Stimulated activated naive CD4-positive, alpha-beta T cell treated with Interleukin-2 at 50 U/mL for 16 hours (primary cell): ENCODE measurements at places on chromosomes 7 and 10.

GRCh38 chr10:5582736-5583135 is 58.0 kb downstream of the CALML3 start:
- DNase-seq, result no peak

GRCh38 chr10:18830277-18830676 is 171.0 kb downstream of the ARL5B start:
- DNase-seq, result no peak

DNA sequence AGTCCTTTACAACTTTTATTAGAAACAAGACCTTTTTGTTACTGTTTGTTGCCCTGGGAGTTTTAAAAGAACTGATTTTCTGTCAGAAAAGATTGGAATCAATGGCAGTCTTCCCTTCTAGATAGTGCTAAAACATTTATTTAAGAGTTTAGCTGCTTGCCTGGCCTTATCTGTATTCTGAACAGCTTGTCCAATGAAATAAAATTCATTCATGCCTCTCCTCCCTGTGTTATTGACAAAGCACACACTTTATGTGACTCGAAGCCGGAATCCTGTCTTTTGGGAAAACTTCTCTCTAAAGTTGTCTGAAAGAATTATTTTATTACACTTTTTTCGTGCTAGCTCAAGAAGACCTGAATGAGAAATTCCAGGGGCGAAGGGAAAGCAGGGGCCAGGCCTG is 992.5 kb downstream of the TYW1 start:
- DNase-seq, result no peak

GRCh38 chr10:79430936-79431335 is 14.5 kb downstream of the ZCCHC24 start:
- no peak for DNase-seq

DNA sequence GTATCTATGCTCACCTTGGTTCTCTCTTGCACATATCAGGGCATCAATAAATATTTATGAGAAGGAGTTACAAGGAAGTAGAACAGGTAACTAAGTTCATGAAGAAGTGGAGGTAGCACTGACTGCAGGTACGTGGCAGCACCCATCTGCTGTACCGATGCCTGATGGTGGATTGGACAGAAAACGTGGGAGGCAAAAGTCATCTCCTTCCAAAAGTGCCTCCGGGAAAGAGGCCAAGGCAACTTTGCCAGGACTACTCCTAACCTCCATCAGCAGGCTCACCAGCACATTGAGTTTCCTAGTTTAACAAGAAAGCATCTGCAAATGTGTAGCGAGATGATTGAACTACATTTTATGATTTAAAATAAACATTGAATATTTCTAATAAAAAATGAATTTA is 248.8 kb downstream of the ANKRD7 start:
- DNase-seq, result no peak

DNA sequence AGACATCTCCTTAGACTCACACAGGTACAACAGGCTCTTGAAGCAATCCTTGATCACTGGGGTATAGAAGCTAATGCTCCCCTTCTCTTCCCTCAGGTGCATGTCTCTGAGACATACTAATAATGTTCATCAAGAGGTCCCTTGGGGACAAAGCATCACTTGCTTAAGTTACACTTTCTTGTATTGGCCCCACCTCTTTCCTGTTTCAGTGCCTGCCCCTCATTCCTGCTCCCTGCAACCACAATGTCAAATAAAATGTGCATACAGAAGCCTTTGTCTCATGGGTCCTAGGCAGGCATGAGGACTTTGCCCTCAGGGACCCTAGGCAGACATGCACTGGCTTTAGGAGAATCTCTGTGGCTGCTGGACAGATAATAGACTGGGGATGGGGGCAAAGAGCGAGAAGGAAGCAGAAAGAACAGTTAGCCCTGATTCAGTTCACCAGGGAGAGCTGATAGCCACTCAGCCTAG is 175.0 kb upstream of the NPY start:
- DNase-seq, result no peak

GRCh38 chr7:69476416-69476815 is 121.9 kb upstream of the AUTS2 start:
- DNase-seq, result no peak

DNA sequence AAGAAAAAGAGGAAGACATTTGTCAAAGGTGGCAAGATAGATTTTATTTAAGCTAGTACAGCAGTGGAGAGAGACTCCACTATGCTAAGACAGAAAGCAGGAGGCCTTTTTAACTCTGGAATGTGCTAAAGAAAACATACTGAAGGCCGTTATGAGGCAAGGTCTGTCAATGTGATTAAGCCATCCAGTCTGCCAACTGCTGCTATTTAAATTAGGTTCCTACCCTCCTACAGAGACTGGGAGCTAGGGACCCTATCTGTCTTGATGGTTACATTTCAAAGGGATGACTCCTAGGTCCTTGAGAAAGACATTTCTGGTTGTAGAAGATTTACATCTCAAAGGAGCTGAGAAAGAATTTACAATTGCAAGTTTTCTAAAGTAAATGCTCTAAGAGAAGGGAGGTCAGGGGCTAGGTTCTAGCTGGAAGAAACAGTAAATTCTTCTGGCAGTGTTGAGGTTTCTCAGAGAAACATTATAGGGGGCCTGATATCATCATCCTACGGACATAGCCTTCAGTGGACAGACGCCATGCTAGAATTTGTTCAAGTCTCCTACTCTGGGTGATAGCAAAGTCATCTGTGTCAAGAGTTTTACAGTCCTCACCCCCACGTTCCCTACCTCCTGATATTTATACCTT is 211.6 kb downstream of the PHF14 start:
- DNase-seq, result no peak

- DNase-seq, result no peak
Measured at GRCh38 chr10:6850452-6850851, 270.4 kb upstream of the PRKCQ start.

DNA sequence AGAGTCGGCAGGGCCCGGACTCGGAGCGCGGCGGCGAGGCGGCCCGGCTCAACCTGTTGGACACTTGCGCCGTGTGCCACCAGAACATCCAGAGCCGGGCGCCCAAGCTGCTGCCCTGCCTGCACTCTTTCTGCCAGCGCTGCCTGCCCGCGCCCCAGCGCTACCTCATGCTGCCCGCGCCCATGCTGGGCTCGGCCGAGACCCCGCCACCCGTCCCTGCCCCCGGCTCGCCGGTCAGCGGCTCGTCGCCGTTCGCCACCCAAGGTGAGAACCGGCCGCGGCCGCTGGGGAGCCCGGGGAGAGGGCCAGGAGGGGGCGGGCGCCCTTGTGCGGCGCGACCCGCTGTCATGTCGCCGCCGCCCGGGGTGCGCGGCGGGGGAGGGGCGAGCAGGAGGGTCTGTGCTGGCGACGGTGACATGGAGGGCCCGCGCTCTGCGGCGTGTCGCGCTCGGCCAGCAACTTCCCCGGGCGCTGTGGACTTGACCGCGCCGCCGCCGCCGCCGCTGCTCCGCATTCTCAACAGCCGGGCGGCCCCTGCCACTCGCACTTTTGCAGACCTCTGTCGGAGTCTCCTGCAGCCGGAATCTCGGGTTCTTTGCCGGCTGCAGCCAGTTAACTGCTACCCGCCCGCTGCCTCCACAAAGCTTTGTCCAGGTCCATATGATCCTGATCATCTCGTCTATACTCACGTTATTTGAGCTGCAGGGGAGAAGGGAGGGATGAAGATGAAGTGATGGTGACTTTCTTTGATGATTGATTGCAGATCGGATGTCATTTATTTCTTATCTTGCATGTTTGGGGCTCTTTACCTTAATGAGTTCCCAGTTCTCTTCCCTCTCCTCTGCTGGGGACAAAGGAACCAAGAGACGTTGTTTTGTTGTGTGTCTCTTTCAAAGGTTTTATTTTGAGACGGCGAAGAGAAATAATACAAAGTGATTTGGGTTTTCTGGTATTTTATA is 869 bp downstream of the TRIM24 start:
- DNase-seq, result peak; percentile 43

- no peak for DNase-seq
Measured at GRCh38 chr7:94274828-94275227, 119.9 kb upstream of the COL1A2 start.

GRCh38 chr10:110655320-110655719 is 11.2 kb downstream of the RBM20 start:
- no peak for DNase-seq

GRCh38 chr7:98097042-98097645 is 9.5 kb upstream of the LMTK2 start:
- no peak for DNase-seq

GRCh38 chr10:131556897-131557495 is 245.5 kb upstream of the TCERG1L start:
- DNase-seq, result no peak

GRCh38 chr7:47678641-47679380 is 96.9 kb upstream of the TNS3 start:
- DNase-seq, result no peak

- DNase-seq, result no peak
Measured at GRCh38 chr10:111784946-111785465, 398.6 kb downstream of the GPAM start.

DNA sequence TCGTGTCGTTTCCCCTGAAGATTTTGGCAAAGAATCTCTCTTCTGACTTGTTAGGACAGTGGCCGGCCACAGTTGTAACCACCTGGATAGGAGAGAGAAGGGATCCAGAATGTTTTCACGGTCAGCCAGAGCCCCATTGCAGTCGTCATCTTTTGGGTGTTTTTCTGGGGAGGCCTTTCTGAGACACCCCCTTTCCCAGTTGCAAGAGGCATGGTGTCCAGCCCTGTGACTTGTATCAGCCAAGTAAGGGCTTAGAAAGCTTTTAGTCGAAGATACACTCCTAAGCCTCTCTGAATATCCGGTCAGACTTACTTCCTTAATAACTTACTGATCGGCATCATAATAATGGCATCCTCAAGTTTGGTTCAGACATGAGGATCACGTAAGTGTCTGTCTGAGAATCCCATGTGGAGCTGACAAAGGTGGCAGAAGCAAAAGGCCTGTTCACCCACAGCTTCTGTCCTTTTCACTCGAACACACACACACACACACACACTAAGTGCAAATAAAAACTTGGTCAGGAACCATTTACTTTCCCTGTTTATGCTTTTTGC is 435.7 kb upstream of the GALNT17 start:
- no peak for DNase-seq

DNA sequence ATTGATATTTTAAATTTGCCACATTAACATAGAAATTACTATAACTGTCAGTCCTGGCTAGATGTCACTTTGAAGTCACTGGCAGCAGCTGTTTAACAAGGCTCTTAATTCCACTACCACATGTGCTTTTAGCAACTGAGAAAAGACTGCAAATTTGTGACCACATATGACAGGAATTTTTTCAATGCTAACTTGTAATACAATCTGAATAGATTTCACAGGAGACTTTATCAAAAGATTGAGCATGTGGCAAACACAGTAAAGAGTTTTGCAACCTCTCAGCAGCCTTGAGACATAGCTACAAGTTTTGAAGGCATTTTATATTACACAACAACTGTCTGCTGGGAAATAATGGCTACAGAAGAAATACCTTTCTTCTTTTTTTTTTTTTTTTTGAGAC is 73.0 kb downstream of the MICU1 start:
- DNase-seq, result no peak

DNA sequence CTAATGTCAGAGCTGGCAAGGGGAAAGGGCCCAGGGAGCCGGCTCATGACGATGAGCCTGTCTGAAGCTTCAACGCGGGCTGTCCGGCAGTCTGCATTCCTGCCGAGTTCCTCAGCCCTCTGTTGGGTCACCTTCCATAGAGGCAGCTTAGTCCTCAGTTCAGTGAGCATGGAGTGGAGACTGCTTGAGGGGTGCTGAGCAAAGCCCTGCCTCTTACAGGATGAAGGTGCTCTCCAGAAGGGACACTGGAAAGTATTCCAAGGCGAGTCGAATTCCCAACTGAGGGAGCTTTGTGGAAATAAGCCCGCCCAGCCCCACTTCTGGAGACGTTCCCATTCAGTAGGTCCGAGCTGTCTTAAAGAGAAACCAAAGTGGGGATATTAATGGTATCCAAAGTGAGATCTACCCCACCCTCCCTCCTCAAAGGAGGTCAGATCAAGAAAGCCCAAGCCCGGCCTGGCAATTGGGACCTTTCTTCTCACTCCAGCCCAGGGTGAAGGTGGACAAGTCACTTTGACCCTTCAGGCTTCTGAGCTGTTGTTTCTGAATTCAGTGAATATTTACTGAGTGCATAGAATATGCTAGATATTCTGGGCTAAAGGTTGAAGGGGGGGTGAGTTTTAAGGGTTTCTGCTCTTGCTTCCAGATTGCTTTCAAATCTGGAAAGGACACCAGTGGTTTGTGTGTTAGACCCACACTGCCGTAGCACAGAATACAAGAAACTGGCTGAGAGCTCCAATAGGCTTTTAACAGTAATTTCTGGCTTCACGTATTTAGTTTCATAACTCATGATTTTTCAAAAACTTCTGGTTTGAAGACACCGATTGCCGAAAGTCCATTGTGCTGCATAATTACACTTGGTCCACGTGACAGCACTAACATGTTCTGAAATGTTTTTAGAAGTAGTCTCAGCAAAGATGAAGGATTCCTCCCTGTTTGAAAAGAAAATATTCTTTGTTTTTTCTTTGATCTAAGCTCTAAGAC is 3.5 kb downstream of the EGFR start:
- no peak for DNase-seq

DNA sequence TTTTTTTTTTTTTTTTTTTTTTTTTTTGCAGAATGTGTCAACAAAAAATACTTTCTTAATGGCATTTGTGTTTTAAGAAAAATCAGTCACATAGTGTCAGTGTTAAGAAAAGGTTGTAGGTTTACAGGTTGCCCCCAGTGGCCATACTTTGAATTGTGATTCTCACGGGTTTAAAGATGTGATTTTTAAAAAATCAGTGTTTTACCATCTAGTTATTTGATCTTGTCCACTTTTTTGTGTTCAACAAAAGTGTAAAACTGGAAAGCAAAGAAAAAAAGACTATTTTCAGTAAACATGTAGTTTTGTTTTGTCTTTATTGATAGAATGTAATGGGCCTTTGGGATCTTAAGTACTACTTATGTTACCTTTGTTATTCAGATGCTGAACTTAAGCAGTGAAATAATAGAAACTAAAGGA is 25.7 kb downstream of the SUV39H2 start:
- no peak for DNase-seq

DNA sequence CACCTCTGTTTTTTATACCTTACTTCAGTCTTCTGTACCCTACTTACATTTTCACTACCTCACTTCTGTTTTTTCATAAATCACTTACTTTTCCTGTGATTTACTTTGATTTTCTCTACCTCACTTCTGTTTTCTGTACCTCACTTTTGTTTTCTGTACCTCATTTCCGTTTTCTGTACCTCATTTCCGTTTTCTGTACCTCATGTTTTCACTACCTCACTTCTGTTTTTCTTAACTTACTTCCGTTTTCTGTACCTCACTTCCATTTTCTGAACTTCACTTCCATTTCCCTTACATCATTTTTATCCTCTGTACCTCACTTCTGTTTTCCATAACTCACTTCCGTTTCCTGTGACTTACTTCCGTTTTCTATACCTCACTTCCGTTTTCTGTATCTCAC is 492.0 kb upstream of the AKR1E2 start:
- DNase-seq, result no peak
